ENCODE measurements at places on chromosomes 12 and 14. TPM values are rescaled to one million over a fixed set of nuclear protein-coding genes. Genes with fewer than 3 reads are reported as not detected.

DNA sequence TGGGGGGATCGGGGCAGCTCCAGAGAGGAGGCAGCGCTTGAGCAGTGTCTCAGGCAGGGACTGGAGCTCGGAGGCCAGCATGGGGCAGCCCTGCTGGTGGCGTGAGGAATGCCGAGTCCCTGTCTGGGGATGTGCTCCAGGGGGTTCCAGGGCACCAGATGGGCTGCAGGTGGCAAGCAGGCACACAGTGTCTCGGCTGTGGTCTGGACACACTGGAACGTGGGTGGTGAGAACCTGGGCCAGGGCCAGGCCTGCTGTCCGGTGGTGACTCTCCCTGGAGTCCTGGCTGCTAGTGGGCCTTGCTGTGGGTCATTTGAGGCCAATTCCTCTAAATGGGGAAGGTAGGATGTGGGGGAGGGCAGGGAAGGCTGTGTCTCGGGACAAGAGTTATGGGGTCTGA is 199.4 kb upstream of the RTL1 start:
- H3K4me1 ChIP-seq: no peaks in the 10 kb centered on the region
- H3K27ac ChIP-seq: no peak overlapping the region
- DNase-seq: no peak
- no peak overlapping the region for H3K4me3 ChIP-seq
- no peaks in the 10 kb centered on the region for H3K27me3 ChIP-seq

- DNase-seq: peak; percentile 45
- no peak overlapping the region for H3K27ac ChIP-seq
Measured at GRCh38 chr14:52735921-52736489, 6.0 kb downstream of the STYX start.

GRCh38 chr12:32159925-32160324 is 53.3 kb downstream of the BICD1 start:
- no peaks in the 10 kb centered on the region for H3K36me3 ChIP-seq
- no peak for DNase-seq
- H3K4me3 ChIP-seq: no peak overlapping the region
- H3K27ac ChIP-seq: no peak overlapping the region

GRCh38 chr12:26813812-26814211 is 19.2 kb downstream of the ITPR2 start:
- H3K27ac ChIP-seq: no peak overlapping the region
- no peaks in the 10 kb centered on the region for H3K36me3 ChIP-seq
- H3K4me3 ChIP-seq: no peak overlapping the region
- H3K27me3 ChIP-seq: no peaks in the 10 kb centered on the region
- DNase-seq: no peak

DNA sequence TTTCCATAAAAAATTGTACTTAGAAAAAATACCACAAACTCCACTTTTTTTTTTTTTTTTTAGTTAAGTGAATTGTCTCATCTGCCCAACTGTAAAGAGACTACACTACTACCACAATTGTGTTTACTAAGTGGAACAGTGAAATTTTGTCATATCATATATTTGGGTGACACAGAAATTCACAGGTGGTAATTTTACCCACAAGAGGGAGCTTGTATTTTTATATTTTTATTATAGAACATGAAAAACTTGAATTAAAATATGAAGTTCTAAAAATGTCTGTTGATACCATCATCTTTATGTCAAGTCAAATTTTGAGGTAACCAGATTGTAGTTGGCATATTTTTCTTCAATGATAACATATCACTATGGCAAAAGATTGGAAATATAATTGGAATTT is 329.4 kb upstream of the SOX5 start:
- no peaks in the 10 kb centered on the region for H3K27me3 ChIP-seq
- DNase-seq: no peak
- no peaks in the 10 kb centered on the region for H3K36me3 ChIP-seq
- H3K27ac ChIP-seq: no peak overlapping the region
- H3K4me3 ChIP-seq: no peak overlapping the region
- H3K4me1 ChIP-seq: no peaks in the 10 kb centered on the region

GRCh38 chr14:67187826-67188225 is 1.4 kb upstream of the GARIN2 start:
- H3K4me3 ChIP-seq: no peak overlapping the region
- DNase-seq: peak; percentile 38
- H3K36me3 ChIP-seq: no peaks in the 10 kb centered on the region
- no peak overlapping the region for H3K27ac ChIP-seq

GRCh38 chr12:84607170-84607819 is 305.3 kb downstream of the SLC6A15 start:
- no peaks in the 10 kb centered on the region for H3K27me3 ChIP-seq
- H3K27ac ChIP-seq: no peak overlapping the region
- no peak for DNase-seq
- no peaks in the 10 kb centered on the region for H3K36me3 ChIP-seq
- H3K4me1 ChIP-seq: no peaks in the 10 kb centered on the region
- no peak overlapping the region for H3K4me3 ChIP-seq

DNA sequence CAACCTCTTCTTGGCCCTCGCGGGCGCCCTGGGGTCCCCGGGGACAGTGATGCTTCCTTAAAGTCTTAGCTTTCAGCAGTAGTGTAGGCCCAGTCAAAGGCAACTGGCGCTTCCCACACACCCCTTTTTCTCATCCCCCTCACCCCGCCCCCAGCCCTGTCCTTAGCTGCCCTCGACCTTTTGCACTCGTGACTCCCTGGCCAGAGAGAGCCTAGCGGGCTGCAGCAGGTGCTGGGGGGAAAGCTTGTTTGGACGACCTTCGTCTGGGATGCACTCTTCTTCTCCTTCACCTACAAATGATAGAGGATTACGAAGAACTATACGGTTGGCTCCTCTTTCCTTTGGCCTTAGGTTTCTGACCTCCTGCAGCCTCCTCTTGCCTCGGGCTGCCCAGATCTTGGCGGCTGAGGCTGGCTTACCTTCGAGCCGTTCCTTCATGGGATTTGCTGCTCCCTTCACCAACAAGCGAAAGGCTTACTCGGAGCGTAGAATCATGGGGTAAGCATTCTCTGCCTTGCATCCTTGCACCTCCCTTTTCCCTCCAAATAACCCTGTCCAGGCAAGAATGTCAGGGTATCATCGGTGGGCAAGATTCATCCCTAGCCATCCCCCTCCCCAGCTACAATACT is 815 bp downstream of the COQ10A start:
- H3K36me3 ChIP-seq: peaks cover 40% of the 10 kb centered on the region
- no peak for DNase-seq
- peak overlapping the region; percentile 96 for H3K27ac ChIP-seq
- no peaks in the 10 kb centered on the region for H3K27me3 ChIP-seq

- H3K36me3 ChIP-seq: no peaks in the 10 kb centered on the region
- no peak overlapping the region for H3K27ac ChIP-seq
- no peaks in the 10 kb centered on the region for H3K4me1 ChIP-seq
Measured at GRCh38 chr14:55223364-55223763, 32.0 kb upstream of the DLGAP5 start.

DNA sequence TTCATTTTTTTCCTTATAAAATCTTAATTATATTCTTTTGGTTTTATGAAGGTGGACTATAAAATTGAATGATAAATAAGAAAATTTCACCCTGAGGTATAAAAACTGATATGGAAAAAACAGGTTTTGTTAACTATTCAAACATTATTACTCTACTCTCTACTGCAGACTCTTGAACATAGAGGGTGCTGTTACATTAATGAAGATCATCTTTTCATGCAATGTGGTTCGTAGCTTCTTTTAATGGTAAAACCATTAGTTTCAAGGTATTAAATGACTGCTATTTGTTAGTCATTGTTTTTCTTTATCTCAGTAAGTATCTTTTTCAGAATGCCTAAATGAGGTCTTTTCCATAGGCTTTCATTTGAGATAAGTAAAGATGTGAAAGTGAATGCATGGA is 510.4 kb downstream of the SLC16A7 start:
- no peaks in the 10 kb centered on the region for H3K27me3 ChIP-seq
- no peak overlapping the region for H3K27ac ChIP-seq
- H3K36me3 ChIP-seq: no peaks in the 10 kb centered on the region

DNA sequence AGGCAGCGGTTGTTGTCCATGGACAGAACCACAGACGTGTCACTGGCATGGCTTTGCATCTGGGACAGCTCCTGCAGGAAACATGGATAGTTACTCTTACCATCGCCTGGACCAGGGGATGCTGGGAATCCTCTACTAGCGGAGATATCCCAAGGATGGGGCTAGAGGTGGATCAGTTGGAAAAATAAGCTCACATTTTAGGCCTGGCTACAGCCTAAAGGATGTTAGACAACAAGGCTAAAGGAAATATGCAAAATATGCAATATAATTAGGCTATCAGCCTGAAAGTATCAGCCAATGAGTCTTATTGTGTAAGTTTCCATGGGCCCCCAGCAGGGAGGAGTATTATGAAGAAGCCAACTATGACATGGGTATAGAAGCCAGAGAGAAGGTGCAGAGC is 5.0 kb downstream of the KRT76 start:
- no peaks in the 10 kb centered on the region for H3K27me3 ChIP-seq
- no peaks in the 10 kb centered on the region for H3K4me1 ChIP-seq
- DNase-seq: no peak

GRCh38 chr14:67343601-67344230 is 15.9 kb downstream of the ATP6V1D start:
- H3K36me3 ChIP-seq: peaks cover 98% of the 10 kb centered on the region
- H3K4me1 ChIP-seq: no peaks in the 10 kb centered on the region
- DNase-seq: no peak
- no peak overlapping the region for H3K4me3 ChIP-seq
- H3K27me3 ChIP-seq: no peaks in the 10 kb centered on the region
- no peak overlapping the region for H3K27ac ChIP-seq

DNA sequence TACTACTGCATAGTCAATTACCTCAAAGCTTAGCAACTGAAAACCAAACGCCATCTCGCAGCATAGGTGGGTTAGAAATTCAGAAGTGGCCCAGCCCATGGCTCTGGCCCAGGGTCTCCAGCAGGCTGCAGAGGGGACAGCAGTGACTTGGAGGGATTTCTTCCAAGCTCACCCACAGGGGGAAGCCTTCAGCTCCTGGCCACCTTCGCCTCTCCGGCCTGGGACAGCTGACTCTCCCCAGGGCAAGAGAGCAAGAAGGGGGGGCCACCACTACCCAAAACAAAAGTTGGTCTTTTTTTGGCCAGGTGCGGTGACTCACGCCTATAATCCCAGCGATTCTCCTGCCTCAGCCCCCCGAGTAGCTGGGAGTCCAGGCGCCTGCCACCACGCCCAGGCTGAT is 32.2 kb upstream of the ANKRD9 start:
- H3K4me1 ChIP-seq: peaks cover 27% of the 10 kb centered on the region
- no peaks in the 10 kb centered on the region for H3K36me3 ChIP-seq
- no peak overlapping the region for H3K4me3 ChIP-seq

DNA sequence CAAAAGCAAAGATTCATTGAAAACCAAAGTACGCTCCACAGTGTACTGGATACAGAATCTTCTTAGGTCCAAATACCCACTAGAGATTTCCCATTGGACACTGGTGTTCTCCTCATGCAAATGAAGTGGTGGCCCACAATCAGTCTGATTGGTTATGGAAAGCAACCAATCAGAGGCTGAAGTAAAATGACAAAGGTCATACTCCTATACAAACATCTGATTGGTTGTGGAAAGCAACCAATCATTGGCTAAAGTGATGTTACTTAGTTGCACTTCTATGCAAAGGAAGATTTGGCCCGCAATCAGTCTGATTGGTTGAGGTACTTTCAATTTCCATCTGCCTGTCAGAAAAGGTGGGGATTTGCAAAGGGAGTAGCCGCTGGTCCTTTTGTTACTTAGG is 1.3 kb upstream of the WASHC3 start:
- H3K4me3 ChIP-seq: no peak overlapping the region
- no peaks in the 10 kb centered on the region for H3K27me3 ChIP-seq
- DNase-seq: no peak
- peaks cover 3% of the 10 kb centered on the region for H3K36me3 ChIP-seq

GRCh38 chr12:105469211-105469610 is 138.7 kb downstream of the C12orf75 start:
- no peaks in the 10 kb centered on the region for H3K4me1 ChIP-seq
- H3K36me3 ChIP-seq: no peaks in the 10 kb centered on the region
- no peak for DNase-seq
- H3K4me3 ChIP-seq: no peak overlapping the region

DNA sequence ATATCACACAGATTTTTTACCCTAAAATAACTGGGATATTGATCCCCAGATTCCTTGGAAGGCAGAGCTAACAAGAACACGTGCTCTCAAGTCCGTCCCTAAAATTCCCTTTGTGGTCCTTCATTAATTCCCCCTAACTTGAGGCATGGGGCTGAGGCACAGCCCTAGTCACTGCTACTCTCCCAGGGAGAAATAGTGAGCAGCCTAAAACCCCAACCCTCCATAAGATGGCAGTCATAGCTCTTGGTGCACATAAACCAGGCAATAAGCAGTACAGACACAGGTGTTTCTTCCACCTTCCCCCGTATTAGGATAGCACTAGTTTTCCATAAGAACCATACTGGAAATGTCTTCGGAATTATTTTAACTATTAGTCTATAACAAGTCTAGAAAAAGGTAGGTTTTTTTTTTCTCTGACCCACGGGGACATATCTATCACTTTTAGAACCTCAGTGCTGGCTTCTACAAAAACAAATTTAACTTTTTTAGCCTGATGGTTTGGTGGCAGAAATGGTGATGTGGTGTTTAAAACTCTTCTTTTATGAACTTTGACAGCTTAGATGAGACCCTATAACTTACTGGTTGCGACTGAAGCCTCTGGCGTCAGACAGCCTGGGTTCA is 3.1 kb upstream of the ARHGEF40 start:
- no peak overlapping the region for H3K27ac ChIP-seq
- H3K4me3 ChIP-seq: no peak overlapping the region
- no peaks in the 10 kb centered on the region for H3K36me3 ChIP-seq
- peaks cover 25% of the 10 kb centered on the region for H3K4me1 ChIP-seq
- peaks cover 19% of the 10 kb centered on the region for H3K27me3 ChIP-seq

DNA sequence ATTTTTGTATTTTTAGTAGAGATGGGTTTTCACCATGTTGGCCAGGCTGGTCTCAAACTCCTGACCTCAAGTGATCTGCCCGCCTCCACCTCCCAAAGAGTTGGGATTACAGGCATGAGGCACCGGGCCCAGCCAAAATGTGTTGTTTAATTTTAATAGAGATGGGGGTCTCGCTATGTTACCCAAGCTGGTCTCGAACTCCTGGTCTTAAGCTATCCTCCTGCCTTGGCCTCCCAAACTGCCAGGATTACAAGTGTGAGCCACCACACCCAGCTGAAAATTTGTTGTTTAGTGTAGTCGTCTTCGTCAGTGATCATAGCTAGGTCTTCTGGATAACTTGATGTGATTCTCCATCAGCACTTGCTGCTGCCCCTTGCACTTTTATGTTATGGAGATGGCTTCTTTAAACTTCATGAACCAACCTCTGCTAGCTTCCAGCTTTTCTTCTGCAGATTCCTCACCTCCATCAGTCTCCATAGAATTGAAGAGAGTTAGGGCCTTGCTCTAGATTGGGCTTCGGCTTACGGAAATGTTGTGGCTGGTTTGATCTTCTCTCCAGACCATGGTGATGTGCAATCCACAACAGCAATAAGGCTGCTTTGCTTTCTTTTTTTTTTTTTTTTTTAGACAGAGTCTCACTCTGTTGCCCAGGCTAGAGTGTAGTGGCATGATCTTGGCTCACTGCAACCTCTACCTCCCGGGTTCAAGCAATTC is 13.0 kb downstream of the ISCU start:
- no peaks in the 10 kb centered on the region for H3K27me3 ChIP-seq
- no peak overlapping the region for H3K27ac ChIP-seq
- no peaks in the 10 kb centered on the region for H3K36me3 ChIP-seq
- DNase-seq: no peak
- H3K4me1 ChIP-seq: no peaks in the 10 kb centered on the region
- no peak overlapping the region for H3K4me3 ChIP-seq

TDP1 gene
- 17.7 TPM for total RNA-seq

KRT75 gene
- not detected for total RNA-seq

NPAS3 gene
- total RNA-seq: 3.5 TPM

NFKBIA gene
- 178 TPM for total RNA-seq

ALG10 gene
- 16.5 TPM for total RNA-seq

RASAL1 gene
- total RNA-seq: 9.3 TPM

FAR2 gene
- total RNA-seq: not detected

RERG gene
- 29.9 TPM for total RNA-seq

MGP gene
- 282 TPM for total RNA-seq

SLC11A2 gene
- 348 TPM for total RNA-seq

ABCD2 gene
- total RNA-seq: 4.9 TPM

Measured in stomach (tissue), 19 donors.